ENCODE measurements at places on chromosomes 1 and 21.

DNA sequence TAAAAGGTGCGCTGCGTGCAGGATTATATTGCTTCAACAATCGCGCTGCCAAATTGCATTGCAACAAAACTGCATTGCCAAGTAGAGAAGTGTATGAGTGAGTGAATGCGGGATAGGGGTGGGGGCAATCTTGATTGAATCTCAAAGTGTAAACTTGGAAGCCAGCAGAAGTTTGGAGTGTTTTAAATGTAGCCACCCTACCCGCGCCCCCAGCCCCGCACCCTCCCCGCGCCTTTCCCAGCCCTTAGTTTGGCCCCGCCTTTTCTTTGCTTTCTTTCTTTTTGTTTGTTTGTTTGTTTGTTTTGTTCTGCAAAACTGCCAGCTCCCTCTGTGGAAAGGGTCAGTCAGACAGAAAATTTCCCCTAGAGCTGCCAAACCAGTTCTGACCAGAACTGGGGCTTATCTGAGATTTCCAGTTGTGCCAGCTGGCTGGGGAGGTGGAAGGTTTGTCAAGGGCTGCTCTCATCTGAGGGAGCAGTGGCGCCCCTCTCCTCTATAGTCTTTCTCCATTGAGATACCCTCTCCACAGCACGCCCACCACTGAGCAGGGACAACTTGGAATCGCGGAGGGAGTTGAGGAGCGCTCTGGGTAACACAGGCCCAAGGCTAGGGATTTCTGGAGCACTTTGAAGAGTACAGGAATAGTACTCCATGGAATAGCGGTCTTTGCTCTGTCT is 666 bp upstream of the BEND5 start:
- no peak for DNase-seq

- DNase-seq: peak; percentile 38
Measured at GRCh38 chr1:212699625-212700222, at the start of gene BATF3. TSS of gene BATF3 (minus strand) at chr1:212699840. CDS start at chr1:212699762, 78 bp downstream.

GRCh38 chr1:111474106-111474505 is 322 bp downstream of the C1orf162 start:
- DNase-seq: no peak

- DNase-seq: no peak
Measured at GRCh38 chr1:86706018-86706635, 1.8 kb downstream of the SH3GLB1 start.

DNA sequence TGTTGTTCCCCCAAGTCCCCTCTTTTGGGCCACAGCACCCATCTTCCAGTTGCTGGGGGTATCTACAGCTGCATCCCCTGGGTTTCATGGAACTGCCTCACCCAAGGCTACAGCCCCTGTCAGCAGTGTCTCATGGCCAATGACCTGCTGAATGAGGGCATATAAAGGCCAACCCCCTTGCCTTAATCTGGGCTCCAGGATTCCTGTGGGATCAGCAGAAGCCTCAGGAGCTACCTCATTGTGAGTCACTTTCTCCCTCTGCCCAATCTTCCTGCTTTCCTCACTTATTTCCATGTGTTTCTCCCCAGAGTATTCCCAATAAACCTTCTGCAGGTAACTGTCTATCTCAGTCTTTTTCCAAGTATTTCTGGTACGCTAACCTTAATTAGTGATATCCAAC is 37.3 kb upstream of the SYT14 start:
- no peak for DNase-seq

DNA sequence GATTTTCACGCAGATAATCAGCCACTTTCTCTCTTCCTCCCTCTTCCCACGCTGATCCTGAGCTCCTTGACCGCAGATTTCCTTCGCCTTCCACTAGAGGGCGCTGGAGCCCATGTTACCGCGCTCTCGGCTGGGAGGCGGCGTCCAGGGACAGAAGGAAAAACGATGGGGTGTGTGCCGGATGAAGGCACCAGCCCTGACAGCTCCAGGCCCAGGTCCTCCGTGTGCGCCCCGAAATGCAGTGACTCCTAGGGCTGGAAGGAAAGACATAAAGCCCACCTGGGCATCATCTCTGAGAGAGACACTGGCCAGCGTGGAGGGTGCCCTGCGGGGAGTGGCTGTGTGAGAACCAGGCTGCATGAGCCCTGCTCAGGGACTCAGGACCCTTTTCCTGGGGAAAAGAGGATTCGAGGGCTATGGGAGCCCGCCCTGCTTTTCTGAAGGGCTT is 44.9 kb upstream of the CYP2J2 start:
- DNase-seq: peak; percentile 19

- DNase-seq: no peak
Measured at GRCh38 chr1:169235568-169235967, 129.1 kb downstream of the ATP1B1 start.

DNA sequence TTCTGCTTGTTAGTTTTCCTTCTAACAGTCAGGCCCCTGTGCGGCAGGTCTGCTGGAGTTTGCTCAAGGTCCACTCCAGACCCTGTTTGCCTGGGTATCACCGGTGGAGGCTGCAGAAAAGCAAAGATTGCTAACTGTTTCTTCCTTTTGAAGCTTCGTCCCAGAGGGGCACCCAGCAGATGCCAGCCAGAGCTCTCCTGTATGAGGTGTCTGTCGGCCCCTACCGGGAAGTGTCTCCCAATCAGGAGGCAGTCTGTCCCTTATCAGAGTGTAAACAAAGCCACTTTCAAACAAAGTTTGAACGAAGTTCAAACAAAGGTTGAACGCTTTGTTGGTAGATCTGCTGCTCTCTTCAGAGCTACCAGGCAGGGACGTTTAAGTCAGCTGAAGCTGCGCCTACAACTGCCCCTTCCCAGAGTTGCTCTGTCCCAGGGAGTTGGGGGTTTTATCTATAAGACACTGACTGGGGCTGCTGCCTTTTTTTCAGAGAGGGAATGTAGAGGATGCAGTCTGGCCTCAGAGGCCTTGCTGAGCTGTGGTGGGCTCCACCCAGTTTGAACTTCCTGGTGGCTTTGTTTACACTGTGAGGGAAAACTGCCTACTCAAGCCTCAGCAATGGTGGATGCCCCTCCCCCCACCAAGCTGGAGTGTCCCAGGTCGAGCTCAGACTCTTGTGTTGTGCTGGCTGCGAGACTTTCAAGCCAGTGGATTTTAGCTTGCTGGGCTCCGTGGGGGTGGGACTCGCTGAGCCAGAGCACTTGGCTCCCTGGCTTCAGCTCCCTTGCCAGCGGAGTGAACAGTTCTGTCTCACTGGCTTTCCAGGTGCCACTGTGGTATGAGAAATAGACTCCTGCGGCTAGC is 401.8 kb downstream of the SRGAP2C start:
- no peak for DNase-seq

DNA sequence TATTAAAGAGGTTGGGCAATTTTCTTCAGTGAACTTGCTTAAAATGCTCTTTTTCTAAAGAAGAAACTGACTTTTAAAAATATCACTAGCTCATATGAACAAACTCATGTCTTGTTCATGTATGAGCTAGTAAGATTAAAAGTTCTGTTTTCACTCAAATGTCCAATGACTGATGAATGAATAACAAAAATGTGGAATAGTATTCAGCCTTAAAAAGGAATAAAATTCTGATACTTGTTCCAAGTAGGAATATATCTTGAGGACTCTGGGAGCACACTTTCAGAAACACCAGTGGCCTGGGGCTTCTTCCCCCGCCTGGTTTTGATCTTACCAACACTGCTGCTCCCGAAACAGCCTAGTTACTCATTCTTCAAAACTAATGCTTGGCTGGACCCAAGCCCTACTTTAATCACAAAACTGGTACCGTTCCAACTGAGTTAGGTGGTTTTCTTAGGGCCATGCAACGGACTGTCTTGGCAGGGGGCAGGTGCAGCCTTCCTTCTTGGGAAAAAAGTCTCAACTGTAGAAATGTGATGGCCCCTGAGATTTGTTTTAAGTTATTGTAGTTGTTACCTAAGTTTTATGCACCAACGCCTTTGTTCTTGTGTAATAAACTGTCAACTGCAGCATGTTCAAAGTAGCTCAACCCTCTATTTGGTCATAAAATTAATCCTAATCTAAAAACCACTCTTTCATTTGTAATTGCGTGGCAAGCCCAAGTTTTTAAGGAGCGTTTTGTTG is 116.0 kb downstream of the ETS2 start:
- no peak for DNase-seq

DNA sequence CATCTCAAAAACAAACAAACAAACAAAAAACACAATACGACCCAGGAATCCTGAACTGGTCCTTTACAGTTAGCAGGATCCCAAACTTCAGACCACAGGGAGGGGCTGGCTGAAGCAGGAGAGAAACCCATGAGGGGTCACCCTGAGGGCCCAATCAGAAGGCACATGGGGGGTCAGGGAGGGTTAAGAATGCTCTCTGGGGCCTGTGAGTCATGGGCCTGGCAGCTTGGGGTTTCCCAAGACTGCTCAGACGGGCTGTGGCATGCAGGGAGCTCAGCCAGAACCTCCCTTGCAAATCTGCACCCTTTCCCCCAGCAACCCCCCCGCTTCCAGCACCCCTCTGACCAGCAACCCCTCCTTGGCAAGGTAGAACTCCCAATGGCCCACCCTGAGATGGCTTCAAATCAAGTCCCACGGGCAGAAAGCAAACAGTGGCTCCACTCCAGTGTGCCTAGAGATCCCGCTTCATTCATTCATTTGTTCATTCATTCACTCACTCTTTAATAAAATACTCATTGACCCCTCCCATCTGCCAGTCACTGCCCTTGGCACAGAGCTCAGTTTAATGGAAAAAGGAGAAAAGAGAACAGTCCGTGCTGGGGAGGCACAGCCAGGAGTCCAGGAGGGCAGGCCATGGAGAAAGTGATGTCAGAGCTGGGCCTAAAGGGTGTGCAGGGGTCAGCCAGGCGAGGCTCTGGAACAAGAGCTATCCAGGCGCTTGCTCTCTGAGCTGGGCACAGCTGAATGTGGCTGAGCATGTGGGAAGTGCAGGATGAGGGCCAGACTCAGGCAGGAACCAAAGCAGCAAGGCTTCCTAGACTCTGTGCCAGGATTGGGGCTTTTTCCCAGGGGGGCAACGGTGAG is 8.2 kb downstream of the UQCRHL start:
- DNase-seq: no peak

DNA sequence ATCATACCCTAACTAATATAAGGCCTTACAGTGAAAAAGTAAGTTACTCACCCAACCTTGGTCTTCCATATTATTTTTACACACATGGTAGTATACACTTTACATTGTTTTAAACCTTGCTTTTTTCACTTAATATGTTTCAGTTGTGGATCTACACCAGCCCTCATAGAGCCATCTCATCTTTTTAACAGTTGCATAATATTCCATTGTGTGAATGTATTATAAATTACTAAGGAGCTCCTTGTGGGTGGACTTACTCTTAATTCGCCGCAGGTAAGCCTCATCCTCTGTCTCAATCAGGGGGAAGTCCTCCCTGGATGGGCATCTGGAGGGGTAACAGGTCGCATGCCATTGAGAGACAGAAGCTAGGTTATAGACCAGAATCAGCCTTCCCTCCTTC is 13.2 kb downstream of the RXFP4 start:
- DNase-seq: no peak

GRCh38 chr1:163610486-163610885 is 288.7 kb downstream of the NUF2 start:
- no peak for DNase-seq

- no peak for DNase-seq
Measured at GRCh38 chr1:168767894-168768584, 39.0 kb upstream of the DPT start.

GRCh38 chr1:25695090-25695770 is 78.6 kb downstream of the MAN1C1 start:
- DNase-seq: no peak

DNA sequence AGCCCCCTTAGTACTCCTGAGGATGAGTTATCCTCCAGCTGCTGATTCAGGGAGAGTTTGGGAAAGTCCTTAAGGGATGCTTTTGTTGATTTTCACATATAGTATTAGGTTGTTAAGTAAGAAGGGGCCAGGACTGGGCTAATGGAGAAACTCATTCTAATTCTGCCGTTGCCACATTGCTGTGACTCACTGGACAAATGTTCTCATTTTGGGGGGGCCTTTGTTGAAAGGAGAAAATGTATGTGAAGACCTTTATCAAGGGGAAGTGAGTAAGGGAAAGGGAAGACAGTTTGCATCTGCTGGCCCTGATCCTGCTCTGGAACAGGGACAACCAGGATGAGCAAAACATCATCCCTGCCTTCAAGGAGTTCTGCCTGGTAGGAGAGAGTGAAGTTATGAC is 123.2 kb upstream of the FGGY start:
- no peak for DNase-seq

DNA sequence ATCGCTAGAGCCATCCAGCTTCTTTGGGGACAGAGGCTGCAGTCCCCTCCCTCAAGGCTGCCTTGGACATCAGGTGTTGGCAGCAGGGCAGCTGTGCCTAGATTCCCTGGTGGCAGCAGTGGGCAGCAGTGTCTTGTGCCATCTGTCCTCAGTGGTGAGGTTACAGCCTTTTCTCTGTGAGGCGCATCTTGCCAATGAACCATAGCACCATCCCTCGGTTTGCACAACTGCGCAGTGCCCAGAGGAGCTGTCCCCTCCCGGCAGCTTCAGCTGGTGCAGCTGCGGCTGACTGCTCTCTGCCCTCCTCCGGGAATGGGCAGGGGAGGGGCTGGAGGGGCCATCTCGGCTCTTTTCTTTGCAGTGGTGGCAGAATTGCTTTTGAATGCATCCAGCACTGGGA is 59.0 kb upstream of the C8B start:
- DNase-seq: no peak

GRCh38 chr1:112418099-112418892 is 22.3 kb downstream of the CTTNBP2NL start:
- no peak for DNase-seq

DNA sequence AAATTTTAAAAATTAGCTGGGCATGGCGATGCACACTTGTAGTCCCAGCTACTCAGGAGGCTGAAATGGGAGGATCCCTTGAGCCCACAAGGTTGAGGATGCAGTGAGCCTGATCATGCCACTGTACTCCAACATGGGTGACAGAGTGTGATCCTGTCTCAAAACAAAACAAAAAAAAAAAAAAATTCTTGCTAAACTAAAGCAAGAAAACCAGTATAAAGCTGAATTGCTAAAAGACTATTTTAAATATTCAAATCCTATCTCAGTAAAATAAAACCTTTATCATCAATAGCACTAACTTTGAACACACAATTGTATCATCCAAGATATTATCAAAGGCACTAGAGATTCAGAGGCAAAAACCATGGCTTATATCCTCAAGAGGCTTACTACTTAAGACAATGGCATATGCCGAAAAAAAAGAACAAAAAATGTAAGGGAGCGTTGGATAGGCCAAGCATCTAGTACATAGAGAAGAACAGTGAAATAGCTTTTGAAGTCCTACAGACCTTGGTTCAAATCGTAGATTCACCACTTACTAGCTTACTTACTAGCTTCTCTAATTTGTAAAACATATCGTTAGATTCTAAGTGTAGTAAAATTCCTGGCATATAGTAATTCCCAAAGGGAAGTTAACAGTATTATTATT is 3.6 kb downstream of the EPS15 start:
- DNase-seq: no peak

DNA sequence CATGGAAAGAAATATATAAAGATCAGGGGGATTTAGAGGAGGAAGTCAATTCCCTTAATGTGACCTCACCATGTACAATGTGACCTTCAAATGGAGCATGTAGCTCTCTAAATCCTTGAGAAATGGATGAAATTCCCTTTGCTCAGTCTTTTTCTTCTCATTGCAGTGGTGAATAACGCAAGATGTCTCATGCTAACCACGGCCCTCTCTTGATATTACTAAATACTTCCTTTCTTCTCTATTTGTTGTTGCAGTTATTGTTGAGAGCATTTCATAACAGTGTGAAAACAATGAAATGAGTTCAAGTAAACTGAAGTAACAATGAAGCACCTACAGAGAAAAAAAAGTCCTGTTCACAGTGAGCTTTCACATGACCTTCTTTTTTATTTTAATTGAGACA is 55.6 kb downstream of the ZNF281 start:
- no peak for DNase-seq

Data from CD4-positive, alpha-beta T cell treated with Interleukin-1 beta for 1 hour (primary cell).